ENCODE measurements at places on chromosomes 11 and 22.

DNA sequence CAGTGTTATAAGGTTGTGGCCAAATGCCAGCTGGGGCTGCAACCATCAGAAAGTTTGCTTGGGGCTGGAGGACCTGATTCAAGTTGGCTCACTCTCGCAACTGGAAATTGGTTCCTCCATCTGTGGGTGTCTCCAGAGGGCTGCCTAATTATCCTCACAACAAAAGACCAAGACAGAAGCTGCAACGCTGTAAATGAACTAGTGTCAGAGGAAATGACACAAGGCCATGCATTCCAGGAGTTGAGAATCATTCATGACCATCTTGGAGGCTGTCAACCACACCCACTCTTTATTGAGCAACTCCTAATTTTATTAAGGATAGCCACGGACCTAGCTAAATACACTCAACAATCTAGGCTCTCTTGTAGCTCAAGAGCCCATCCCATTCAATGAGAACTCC lies 1060.8 kb downstream of the OPCML start:
- no peak for DNase-seq

DNA sequence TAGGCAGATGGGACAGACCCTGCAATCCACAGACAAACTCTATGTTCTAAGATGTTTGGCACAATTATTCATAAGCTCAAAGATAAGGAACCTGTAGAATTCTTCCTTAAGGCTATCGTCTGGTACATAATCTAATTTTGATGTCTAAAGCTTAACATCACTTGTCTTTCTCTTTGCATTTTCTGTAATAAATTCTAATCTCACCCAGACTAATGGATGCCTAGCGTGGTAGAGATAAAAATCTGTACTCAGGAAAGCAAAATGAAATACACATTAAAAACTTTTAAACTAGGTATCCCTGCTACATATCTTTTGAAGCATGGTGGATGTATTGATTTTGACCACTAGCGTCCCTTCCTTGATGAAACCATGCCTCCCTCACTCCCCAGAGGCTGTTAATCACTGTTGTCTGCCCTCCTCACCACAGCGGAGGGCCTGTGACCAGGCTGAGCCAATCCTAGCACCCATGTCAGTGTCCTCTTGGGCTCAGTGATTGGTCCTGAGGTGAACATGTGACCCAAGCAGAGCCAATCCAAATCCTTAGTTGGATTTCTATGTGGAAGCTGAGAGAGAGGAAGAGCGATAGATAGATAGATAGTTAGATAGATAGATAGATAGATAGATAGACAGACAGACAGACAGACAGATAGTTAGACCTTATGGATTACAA lies 82.2 kb upstream of the GRK3 start:
- no peak for DNase-seq

GRCh38 chr11:126899961-126900748 lies 100.4 kb downstream of the KIRREL3 start:
- DNase-seq, result no peak

DNA sequence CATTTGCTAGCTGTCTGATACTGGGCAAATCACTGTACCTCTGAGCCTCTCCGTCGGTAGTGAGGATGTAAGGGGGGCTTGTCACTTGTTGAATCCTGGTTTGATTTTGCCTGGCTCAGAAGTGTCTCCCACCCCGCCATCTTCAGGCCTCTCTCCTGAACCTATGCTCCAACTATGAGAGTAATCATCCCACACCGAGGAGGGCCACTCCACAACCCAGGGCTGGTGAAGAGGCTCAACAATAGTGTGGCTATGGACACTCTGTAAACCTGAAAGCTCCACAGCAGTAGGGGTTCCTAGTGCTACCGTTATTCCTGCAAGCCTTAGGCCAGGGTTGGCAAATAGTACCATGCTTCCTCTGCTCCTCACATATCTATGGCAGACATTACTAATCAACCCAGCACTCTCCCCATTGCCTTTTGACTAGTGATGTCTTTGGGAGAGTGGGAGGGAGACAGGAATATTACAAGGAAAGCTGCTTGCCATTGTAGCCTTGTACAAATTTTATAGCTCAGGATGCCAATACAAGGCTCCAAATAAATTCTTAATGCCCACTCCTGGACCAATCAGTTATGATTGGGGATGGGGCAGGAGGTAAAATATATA lies 134.0 kb upstream of the TEAD1 start:
- no peak for DNase-seq

GRCh38 chr11:69055598-69056516 lies 7.1 kb downstream of the TPCN2 start:
- DNase-seq, result no peak

DNA sequence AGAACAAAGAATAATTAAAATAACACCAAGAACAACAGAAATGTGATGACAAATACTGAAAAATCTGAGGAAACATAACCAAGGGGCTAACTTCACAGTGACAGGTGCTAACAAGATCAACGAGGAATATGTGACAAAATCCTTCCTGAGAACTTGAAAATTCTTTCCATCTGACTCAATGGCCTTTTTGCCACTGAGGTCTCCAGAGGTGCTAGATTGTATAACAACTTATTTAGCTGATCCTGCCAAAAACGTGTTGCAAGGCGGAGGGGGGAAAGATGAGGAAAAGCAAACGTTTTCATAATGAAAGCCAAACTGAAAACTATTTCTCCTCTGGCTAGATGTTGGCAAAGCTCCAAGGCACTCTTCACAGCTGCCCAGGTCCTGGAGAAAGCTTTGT lies 364.5 kb downstream of the NTM start:
- DNase-seq, result no peak

DNA sequence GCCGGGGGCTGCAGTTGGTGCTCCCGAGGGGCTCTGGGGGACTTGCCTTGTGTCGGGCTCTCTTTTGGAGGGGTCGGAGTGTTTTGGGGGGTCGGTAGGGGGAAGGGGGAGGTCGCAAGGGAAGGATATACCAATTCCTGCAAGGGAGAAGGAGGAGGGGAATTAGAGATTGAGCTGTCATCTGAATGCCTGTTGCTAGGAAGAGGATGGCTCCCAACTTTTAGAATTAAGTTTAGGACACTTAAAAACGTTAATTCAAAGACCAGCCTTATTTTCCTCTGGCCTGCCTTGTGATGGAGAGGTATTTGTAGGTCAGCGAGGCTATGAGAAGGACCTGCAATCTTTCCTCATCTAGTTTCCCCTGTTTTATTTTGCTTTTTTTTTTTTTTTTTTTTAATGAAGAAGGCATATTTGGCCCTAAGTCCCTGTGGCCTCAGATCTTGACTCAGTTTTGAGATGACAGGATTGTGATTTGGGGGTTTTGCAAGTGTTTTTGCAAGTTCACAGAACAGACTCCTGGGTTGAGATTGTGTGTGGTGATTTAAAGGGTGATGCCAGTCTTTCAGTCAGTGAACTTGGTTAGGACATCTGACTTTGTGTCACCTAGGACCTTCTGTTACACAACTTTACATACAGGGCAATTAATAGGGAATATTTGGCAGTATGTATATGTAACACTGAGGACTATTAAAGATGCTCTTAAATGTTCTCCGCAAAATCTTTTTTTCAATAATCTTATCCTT lies 672 bp downstream of the TMEM135 start:
- DNase-seq, result no peak

DNA sequence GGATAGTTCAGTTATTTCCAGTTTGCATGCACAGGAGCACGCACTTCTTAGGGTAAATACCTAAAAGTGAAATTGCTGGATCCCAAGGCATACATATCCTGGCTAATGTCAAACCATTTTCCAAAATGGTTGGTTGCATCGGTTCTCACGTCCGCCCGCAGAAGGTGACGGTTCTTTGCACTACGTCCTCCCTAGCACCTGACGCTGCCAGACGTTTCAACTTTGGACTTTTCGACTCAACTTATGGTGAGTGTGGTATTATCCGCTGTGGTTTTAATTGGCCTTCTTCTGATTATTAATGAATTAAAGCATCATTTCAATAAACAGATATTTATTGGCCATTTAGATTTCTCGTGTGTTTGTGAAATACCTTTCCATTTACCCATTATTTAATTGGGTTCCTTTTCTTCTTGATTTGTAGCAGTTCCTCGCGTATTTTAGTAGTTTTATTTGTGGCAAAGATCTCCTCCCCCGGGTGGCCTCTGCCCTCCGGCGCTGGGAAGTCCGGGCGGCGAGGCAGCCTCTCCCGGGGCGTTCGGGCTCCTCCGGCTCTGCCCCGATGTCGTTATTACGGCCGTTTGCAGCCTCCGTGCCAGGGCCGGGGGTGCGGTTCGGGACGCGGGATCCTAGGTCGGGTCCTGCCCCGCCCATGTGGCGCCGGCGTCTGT lies at the start of gene JHY:
JHY (plus strand) TSS at position 571 of the 668 bp plus-strand sequence. CDS start 3,091 bp downstream, outside the sequence.
- DNase-seq, result no peak

GRCh38 chr22:32583074-32583682 lies 108.6 kb downstream of the FBXO7 start:
- DNase-seq, result no peak

DNA sequence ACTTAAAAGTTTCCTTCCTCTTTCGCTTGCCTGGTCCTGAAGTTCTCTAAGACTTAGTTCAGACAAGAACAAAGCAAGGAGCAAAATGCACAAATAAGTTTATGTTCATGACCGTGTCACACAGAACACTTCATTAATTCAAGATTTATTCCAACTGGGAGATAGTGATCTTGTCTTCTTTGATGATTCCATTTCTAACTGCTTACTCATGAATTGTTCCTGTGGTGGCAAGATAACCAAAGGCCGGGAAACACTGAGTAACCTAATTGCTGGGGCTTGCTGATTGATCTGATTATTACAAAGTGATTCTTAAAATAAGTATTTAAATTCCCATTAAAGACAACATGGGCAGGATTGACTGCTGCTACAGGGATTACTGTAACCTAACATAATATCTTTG lies 1462.9 kb upstream of the RAG2 start:
- no peak for DNase-seq

DNA sequence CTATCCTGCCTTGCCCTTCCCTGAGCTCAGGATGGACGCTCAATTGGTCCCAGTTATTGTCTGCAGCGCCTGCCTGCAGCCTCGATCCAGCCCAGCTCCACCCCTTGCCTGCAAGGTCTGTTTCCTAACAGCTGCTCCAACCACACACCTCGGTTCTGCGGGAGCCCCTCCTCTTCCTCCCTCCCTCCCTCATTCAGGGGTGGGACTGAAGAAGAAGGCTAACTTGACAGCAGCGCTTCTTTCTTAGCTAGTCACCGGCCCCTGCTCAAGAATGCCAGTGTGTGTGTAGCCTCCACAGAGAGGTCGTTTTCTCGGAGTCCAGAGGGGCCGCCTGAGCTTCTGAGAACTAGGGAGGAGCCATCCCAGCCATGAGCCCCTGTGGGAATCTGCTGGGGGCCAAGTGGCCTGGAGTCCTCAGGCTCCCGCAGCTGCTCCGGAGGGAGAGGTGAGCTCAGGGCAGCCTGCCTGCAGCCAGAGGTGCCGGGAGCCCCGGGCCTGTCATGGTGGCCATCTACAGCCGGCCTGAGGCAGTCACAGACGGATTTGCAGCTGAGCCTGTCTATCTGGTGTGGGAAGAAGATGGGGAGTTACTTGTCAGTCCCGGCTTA lies 36.1 kb downstream of the LIMK2 start:
- DNase-seq, result peak; percentile 14

DNA sequence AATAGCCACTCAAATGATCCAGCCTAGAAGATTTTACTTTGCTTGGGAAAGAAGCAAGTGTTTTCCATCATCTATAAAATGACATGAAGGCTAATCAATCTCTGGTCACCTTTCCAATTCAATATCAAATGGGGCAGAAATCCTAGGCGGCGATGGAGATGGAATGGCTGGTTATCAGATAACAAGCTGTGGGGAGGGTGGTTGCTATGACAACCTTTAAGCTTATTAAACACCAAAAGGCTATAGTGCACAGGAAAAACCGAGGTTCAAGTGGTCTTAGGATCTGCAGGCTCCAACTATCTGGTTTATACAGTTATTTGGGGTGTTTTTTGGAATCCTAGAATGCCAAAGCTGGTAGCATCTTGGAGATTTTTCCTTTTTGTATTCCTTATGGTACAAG lies 13.9 kb upstream of the BSX start:
- no peak for DNase-seq

GRCh38 chr22:26127126-26127525 lies 42.1 kb upstream of the SEZ6L start:
- no peak for DNase-seq

GRCh38 chr11:131033151-131033651 lies 116.9 kb upstream of the SNX19 start:
- no peak for DNase-seq

- DNase-seq, result no peak
Observed at GRCh38 chr11:13137844-13138301, 128.8 kb downstream of the RASSF10 start.

DNA sequence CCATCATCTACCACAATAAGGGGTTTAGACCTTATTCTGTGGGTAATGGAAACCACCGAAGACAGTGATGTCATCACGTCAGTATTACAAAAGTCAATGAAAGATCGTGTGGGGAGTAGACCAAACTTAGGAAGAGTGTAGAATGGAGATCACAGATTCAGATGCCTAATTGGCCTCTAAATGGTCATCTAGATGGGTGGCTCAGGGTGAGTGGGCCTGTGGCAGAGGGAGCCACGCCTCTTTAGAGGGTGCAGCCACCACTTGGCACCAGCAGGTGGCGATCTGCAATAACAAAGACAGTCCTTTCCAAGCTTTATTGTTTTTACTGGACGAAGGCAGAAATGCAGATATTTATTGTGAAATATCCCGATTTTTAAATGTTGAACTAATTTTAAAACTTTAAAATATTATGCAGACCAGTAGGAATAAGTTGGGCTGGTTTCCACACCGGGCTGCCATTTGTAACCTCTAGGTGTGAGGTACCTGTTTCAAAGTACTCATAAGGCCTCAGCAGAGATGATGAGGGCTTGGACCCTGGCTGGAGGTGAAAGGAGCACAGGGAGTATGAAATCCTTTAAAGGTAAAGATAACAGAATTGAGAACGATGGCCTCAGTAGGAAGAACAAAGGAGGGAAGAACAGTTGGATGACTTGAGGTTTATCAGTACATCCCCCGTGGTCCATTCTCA lies 222.0 kb downstream of the DBX1 start:
- DNase-seq, result no peak

GRCh38 chr11:68469642-68470041 lies 9.1 kb downstream of the PPP6R3 start:
- no peak for DNase-seq

- no peak for DNase-seq
Observed at GRCh38 chr11:41527530-41527929, 68.1 kb upstream of the LRRC4C start.

DNA sequence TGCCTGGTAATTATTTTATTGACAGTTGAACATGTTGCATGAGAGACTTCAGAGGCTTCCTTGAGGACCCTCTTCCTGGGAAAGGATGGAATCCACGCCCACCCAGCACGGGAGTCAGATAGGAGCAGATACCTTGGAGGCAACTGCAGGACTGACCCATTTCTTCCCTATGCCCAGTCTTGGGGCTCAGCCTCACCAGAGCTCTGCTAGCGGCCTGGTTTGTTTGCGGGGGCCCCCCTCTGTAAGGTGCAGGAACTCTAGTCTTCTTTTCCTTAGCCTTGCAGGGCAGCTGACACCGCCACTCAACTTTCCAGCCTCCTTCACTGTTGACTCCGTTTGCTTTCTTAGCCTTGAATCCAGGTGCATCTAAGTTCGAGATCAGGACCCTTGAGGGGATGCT lies 1032.8 kb downstream of the BRD1 start:
- DNase-seq, result no peak

All from NCI-H1048 (cell line).